ENCODE measurements at places on chromosomes 1 and 21. TPM values are rescaled to one million over a fixed set of nuclear protein-coding genes. Genes with fewer than 3 reads are reported as not detected.

DNA sequence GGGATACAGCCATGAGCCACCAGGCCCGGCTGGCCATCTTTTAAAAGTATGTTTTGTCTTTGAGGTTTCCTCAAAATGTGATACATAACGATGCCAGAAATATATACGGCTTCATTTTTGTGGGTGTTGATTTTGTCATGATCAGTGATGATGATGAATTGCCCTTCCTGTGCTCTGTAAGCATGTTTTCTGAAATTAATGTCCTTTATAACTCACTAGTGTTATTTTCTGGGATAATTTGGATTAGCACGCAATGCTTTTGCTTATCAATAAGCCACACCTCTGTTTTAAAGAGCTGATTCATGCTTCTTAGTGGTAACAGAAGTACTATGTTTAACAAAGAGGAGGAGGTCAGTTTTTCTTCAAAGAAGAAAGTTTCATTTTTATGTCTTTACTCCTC lies 25.6 kb downstream of the PHACTR4 start:
- no peaks in the 10 kb centered on the region for H3K27me3 ChIP-seq
- H3K27ac ChIP-seq: no peak overlapping the region
- no peaks in the 10 kb centered on the region for H3K36me3 ChIP-seq
- no peak for DNase-seq
- no peak overlapping the region for H3K4me3 ChIP-seq

- H3K4me3 ChIP-seq: no peak overlapping the region
- H3K36me3 ChIP-seq: no peaks in the 10 kb centered on the region
- H3K4me1 ChIP-seq: no peaks in the 10 kb centered on the region
- H3K27ac ChIP-seq: peak overlapping the region; percentile 32
- H3K27me3 ChIP-seq: no peaks in the 10 kb centered on the region
Measured at GRCh38 chr1:19411612-19412011, 73.7 kb downstream of the CAPZB start.

DNA sequence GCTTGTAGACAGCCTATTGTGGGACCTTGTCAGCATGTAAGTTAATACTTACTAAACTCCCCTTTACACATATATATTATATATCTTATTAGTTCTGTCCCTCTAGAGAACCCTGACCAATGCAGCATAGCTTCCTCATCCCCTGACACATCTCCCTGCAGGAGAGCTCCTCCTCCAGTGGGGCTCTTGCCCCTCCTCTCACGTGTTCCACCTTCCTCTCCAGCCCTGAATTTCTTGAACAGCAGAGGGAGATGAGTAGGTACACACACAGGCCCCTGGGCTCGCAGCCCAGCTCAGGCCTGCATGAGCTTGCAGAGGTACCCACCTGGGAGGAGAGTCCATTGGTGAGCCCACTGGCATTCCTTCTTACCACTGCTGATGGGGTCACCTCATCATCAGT lies 27.3 kb upstream of the GOLT1A start:
- no peaks in the 10 kb centered on the region for H3K36me3 ChIP-seq
- H3K4me1 ChIP-seq: no peaks in the 10 kb centered on the region
- no peak overlapping the region for H3K27ac ChIP-seq
- H3K4me3 ChIP-seq: no peak overlapping the region
- H3K27me3 ChIP-seq: no peaks in the 10 kb centered on the region

DNA sequence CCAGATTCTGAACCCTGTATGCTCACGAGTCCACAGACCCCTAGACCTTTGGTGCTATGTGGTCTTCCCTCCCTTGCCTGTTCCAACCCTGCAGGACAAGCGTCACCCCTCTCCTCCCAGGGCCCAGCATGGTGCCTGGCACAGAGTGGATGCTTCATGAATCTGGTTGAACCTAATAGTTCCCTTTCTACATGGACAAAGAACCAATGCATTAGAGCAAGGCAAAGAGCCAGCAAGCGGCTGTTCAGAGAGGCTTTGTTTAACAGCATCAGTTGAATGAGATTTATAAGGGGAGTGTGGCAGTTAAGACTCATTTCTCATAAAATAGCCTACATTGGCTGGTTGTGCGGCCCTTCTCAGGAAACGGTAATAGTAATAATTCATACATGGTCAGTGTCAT lies 14.9 kb downstream of the SLC26A9 start:
- H3K36me3 ChIP-seq: no peaks in the 10 kb centered on the region
- H3K4me3 ChIP-seq: no peak overlapping the region
- no peaks in the 10 kb centered on the region for H3K4me1 ChIP-seq
- H3K27me3 ChIP-seq: no peaks in the 10 kb centered on the region
- no peak overlapping the region for H3K27ac ChIP-seq

DNA sequence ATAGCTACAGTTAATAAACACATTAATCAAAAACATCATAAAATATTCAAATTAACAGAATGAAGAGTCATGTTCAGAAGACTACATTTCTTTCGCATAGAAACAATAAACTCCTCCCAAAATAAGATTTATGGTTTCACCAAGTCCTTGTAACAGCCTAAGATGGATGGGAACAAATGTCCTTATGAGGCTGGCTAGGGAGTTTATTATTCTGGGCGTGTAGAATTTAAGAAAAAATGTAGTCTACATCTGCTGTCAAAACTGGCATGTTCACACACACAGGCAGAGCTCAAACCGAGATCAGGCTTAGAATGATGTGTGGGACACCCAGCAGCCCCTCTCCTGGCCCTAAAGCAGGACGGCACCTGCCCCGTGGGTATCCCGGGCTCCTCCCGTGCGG lies 101.1 kb downstream of the NPHP4 start:
- no peaks in the 10 kb centered on the region for H3K27me3 ChIP-seq
- no peaks in the 10 kb centered on the region for H3K36me3 ChIP-seq
- DNase-seq: no peak
- no peaks in the 10 kb centered on the region for H3K4me1 ChIP-seq
- H3K27ac ChIP-seq: no peak overlapping the region

- peaks cover 13% of the 10 kb centered on the region for H3K27me3 ChIP-seq
- no peak overlapping the region for H3K27ac ChIP-seq
- peaks cover 23% of the 10 kb centered on the region for H3K36me3 ChIP-seq
- peaks cover 9% of the 10 kb centered on the region for H3K4me1 ChIP-seq
Measured at GRCh38 chr1:156248323-156248683, 447 bp upstream of the PAQR6 start.

TP73 gene
- 0.42 TPM for total RNA-seq

- H3K27me3 ChIP-seq: no peaks in the 10 kb centered on the region
- no peak for DNase-seq
- H3K27ac ChIP-seq: no peak overlapping the region
- no peaks in the 10 kb centered on the region for H3K4me1 ChIP-seq
- no peaks in the 10 kb centered on the region for H3K36me3 ChIP-seq
Measured at GRCh38 chr21:28142697-28143096, 850.0 kb downstream of the LTN1 start.

DNA sequence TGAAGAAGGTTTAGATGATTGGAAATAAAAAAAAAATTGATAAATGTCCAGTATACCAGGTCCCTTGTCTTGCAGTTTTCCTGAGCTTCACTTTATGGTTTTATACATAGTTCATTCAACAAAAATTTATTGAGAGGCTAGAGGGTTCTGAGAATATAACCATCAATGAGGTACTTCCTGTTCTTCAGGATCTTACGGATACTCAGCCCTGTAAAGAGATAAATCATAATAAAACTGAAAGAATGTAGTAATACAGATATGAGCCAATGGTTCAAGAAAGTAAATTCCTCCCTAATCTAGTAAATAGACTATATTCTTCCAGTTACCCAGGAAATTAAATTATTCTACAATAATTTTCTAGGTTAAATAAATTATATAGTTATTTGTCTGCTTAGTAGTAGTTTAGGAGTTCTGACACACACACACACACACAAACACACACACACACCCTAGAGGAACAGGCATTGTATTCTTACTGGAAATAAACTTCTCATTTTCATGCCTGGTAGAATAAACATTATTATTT lies 70.4 kb upstream of the HMCN1 start:
- no peak overlapping the region for H3K4me3 ChIP-seq
- no peaks in the 10 kb centered on the region for H3K4me1 ChIP-seq
- no peaks in the 10 kb centered on the region for H3K27me3 ChIP-seq

PKP1 gene
- total RNA-seq: 0.74 TPM

GRCh38 chr1:203776636-203777035 lies 11.7 kb downstream of the LAX1 start:
- H3K27me3 ChIP-seq: no peaks in the 10 kb centered on the region
- no peak overlapping the region for H3K27ac ChIP-seq
- no peak for DNase-seq
- no peaks in the 10 kb centered on the region for H3K4me1 ChIP-seq
- H3K4me3 ChIP-seq: no peak overlapping the region

BGLAP gene
- total RNA-seq: 1.2 TPM

- H3K27me3 ChIP-seq: no peaks in the 10 kb centered on the region
- no peaks in the 10 kb centered on the region for H3K4me1 ChIP-seq
- H3K36me3 ChIP-seq: no peaks in the 10 kb centered on the region
- DNase-seq: no peak
- no peak overlapping the region for H3K27ac ChIP-seq
Measured at GRCh38 chr1:172726740-172727139, 67.8 kb downstream of the FASLG start.

GRCh38 chr21:19468991-19469715 lies 1065.6 kb upstream of the TMPRSS15 start:
- DNase-seq: no peak
- H3K27ac ChIP-seq: no peak overlapping the region
- H3K36me3 ChIP-seq: no peaks in the 10 kb centered on the region
- no peak overlapping the region for H3K4me3 ChIP-seq
- no peaks in the 10 kb centered on the region for H3K27me3 ChIP-seq
- no peaks in the 10 kb centered on the region for H3K4me1 ChIP-seq

- DNase-seq: no peak
- no peak overlapping the region for H3K27ac ChIP-seq
- H3K4me1 ChIP-seq: peaks cover 1% of the 10 kb centered on the region
- no peaks in the 10 kb centered on the region for H3K27me3 ChIP-seq
Measured at GRCh38 chr1:2384941-2385481, 6.3 kb downstream of the MORN1 start.

IFNLR1 gene
- total RNA-seq: 7.9 TPM

GRCh38 chr1:201053155-201053860 lies 29.8 kb upstream of the KIF21B start:
- H3K36me3 ChIP-seq: no peaks in the 10 kb centered on the region
- H3K27ac ChIP-seq: no peak overlapping the region
- no peak for DNase-seq
- H3K4me3 ChIP-seq: no peak overlapping the region

KRTAP6-2 gene
- total RNA-seq: not detected

DNA sequence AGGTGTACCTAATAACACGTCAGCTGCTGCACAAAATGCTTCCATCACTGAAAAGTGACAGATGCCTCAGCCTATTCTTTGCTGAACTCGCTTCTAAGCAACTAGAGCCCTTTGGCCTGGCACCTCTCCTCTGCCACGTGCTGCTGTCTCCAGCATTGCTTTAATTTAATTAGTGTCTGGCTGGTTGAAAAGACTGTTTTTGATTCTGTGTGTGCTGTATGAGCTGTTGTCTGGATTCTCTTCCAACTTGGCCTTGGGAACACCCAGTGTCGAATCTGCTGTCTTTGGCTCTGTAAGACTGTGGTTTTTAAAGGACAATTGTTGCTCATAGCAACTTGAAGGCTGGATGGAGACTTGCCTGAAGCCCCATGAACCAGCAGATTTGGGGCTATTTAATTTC lies 109.5 kb downstream of the PSMG1 start:
- H3K4me3 ChIP-seq: no peak overlapping the region
- no peaks in the 10 kb centered on the region for H3K36me3 ChIP-seq
- no peak for DNase-seq
- H3K4me1 ChIP-seq: no peaks in the 10 kb centered on the region

DNA sequence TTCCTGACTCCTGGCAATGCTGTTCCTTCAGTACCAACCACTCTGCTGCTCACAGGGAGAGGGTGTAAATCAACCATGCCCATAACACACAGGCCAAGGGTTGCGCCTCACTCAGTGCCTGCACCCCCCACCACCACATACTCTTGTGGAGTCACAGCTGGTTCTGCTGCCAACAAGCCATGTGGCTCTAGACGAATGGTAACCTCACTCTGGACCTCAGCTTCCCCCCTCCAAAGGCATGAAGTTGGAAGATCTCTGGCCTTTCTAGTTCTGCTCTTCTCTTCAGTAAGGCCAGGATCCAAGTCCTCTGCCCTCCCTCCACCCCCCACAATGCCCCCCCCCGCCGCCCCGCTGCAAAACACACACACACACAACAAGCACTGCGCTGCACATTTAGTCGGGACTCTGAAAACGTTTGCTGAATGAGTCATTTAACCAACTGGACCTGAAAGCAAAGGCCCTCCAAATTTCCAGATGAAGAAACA lies 1.7 kb upstream of the GLIS1 start:
- H3K4me1 ChIP-seq: peaks cover 6% of the 10 kb centered on the region
- no peak for DNase-seq
- H3K4me3 ChIP-seq: no peak overlapping the region
- H3K27ac ChIP-seq: no peak overlapping the region
- peaks cover 38% of the 10 kb centered on the region for H3K27me3 ChIP-seq

GRCh38 chr1:18528616-18529015 lies 47.9 kb downstream of the KLHDC7A start:
- no peaks in the 10 kb centered on the region for H3K4me1 ChIP-seq
- H3K4me3 ChIP-seq: no peak overlapping the region
- H3K36me3 ChIP-seq: no peaks in the 10 kb centered on the region
- no peak for DNase-seq
- H3K27ac ChIP-seq: no peak overlapping the region

GPATCH2 gene
- total RNA-seq: 12.2 TPM

Measured in colonic mucosa (tissue), 4 donors.